ENCODE measurements at places on chromosomes 13 and 19. TPM values are rescaled to one million over a fixed set of nuclear protein-coding genes. Genes with fewer than 3 reads are reported as not detected.

- no peak for DNase-seq
Measured at GRCh38 chr19:17125062-17125727, 49.6 kb downstream of the MYO9B start.

PPP5C gene
- 62.6 TPM for total RNA-seq

- no peak for DNase-seq
Measured at GRCh38 chr19:7408251-7408650, 59.5 kb downstream of the ARHGEF18 start.

DNA sequence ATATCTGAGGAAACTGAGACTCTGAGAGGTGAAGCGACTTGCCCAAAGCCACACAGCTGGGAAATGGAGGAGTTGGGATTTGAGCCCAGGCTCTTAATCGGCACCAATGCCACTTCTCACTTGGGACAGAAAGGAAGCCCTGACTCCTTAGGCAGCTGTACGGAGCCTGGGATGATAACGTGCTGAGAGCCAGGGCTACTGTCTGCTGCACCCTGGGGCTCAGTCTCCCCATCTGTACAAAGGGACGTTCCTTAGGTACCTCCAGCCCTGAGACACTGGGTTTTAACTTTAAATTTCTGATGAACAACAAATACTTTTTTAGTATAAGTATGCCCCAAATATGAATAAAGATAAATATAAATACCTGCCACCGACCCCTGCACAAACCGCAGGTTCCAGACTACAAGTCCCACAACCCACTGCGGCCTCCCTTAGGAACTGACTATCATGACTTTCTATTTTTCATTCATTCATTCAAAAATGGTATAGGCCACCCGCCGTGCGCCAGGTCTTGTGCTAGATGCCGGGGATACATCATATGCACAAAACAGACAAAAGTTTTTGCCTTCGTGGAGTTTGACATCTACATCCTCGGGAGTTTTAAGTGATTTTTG lies 776 bp upstream of the NCLN start:
- peak; percentile 48 for DNase-seq

- DNase-seq, result no peak
Measured at GRCh38 chr13:79393564-79394249, 12.3 kb downstream of the RBM26 start.

ATXN8OS gene
- total RNA-seq, result not detected

DNA sequence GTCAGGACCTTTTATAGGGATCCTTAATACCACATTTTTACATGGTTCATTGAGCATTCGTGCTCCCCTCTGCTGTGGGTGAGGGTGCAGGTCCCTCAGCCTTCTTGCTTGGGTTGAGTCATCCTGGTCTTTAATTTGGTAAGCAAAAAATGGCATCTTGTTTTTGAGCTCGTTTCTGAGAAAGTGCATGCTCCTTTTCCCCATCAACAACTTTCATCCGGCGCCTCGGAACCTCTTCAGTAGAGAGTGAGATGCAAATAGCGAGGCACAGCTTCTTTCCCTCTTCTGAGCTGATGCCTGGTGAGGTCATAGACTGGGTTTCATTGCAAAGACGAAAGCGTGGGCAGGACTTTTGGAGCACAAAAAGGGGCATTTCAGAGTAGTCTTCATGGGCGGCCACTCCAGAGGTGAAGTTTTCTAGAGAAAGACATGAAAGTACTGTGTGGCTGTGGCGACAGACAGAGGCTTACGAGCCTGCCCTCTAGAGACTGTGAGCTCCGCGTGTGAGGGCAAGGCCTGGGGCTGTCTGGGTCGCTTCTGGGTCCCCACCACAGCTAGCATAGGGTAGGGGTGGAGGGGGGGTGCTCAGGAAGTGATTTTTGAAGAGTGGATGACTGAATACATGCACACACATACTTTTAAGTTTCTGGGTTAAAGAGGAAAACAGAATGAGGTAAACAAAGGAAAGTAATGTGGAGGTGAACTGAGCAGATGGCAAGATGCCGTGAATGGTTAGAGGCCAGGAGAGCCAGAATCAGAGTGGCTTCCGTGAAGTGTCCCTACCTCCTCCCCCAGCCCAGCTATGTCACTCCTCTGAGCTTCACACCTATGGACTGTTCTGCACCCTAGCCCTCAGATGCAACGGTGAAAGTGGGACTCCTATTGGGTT lies 44.3 kb downstream of the BBC3 start:
- DNase-seq, result no peak
